NCI-H526 treated with DMSO at 0.1 percent for 48 hours (cell line): ENCODE measurements at places on chromosomes 13 and 19.

- no peak for DNase-seq
Observed at GRCh38 chr19:5992756-5993155, 14.8 kb upstream of the RANBP3 start.

- DNase-seq: peak; percentile 65
Observed at GRCh38 chr13:32538143-32538620, 413 bp downstream of the N4BP2L2 start.

DNA sequence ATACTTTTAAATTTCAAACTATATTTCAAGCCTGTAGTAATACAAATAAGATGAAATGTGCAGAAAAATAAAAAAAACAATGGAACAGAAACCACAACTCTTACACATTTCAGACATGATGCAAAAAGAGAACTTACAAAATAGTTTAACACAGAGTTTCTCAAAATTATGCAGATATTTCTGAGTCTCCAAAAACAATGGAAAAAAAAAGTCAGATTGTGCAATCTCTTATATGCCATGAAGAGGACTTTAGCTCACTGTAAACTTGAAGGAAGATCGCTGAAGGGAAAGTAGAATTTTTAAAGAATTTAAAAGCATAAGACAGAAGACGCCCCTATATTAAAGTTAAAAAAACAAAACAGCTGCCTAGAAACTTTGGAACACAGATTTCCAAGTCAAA is 20.4 kb downstream of the ZNF708 start:
- no peak for DNase-seq

DNA sequence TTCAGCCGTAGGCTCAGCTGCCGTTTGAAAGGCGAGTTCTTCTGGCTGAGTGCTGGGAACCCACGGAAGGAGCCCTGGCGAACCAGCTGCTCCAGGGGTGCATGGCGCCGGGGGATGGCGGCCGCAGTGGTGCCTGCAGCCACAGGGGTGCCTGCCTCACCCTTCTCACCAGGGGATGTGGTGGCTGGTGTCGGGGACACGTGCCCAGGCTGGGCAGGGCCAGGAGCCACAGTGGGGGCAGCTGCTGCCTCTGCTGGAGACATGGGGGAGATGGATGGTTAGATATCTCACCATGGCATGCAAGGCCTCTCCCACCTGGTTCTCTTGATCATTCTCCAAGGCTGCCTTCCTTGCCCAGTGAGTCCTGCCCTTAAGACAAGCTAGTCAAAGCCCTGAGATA is 17.1 kb downstream of the NUMBL start:
- DNase-seq: no peak

DNA sequence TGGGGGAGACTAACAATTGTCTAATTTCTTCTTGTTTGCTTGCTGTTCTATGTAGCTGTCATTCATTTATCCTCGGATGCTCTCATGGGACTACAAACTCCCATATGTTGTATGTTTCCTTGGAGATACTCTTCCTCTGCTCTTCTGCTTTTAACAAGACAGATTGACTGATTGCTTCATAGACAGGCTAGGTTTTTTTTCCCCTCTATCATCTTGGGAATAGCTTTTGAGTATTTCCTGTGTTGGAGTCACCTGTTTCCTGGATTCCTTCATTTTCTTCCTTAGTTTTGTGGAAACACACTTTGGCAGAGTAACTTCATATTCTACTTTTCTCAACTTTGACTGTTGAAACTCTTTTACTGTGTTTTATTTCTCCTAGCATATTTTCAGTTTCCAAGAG is 27.6 kb downstream of the EDNRB start:
- DNase-seq: no peak

GRCh38 chr19:1163283-1163933 is 10.7 kb downstream of the SBNO2 start:
- no peak for DNase-seq

GRCh38 chr13:33218020-33218419 is 67.5 kb downstream of the STARD13 start:
- DNase-seq: no peak

DNA sequence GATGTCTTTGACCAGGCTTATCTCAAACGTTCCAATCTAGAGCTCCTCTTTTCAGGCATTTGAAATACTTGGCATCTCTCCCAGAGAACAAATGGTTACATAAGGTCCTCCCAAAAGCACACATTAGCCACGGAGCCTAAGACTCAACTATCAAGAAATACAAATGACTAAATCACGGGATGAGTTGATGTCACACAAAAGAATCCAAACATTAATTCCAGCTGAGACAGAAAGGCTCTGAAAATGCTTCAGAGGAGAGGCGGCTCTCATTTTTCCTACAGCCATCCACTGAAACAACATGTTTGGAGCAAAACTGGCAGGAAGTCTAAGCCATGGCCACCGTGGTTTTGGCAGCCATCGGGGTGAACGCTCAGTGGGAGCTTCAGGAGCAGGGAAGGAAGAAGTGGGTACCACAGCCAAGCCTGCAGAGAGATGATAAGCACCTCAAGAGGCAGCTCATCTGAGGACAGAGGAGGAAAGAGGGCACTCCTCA is 122.5 kb downstream of the STK24 start:
- no peak for DNase-seq

- no peak for DNase-seq
Observed at GRCh38 chr13:29674532-29674931, 79.0 kb upstream of the SLC7A1 start.

GRCh38 chr19:10262771-10263170 is 8.1 kb upstream of the ICAM1 start:
- no peak for DNase-seq
